CD4-positive, alpha-beta T cell treated with Interleukin-4 for 1 hour (primary cell): ENCODE measurements at places on chromosomes 13 and 19.

DNA sequence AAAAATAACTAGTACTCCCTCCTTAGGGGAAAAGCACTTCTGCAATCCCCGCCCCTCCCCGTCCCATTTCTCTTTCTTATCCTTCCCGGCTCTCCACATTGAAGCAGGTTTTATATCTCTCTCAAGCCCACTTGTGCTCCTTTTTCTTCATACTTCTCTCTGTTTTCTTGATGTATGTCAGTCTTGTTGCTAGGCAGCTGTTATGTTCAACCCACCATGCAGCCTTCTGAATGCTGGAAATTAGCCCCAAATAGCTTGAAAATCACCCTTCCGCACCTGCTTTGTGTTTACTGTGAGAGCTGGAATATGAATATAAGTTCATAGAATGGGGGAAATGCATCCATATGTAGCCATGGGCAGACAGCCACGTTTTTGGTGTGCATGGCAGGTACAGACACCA lies 461.4 kb downstream of the MYO16 start:
- DNase-seq = no peak

- DNase-seq = no peak
Measured at GRCh38 chr13:25943081-25943480, 108.7 kb downstream of the SHISA2 start.

- no peak for DNase-seq
Measured at GRCh38 chr13:95304453-95304852, 3.2 kb upstream of the ABCC4 start.

DNA sequence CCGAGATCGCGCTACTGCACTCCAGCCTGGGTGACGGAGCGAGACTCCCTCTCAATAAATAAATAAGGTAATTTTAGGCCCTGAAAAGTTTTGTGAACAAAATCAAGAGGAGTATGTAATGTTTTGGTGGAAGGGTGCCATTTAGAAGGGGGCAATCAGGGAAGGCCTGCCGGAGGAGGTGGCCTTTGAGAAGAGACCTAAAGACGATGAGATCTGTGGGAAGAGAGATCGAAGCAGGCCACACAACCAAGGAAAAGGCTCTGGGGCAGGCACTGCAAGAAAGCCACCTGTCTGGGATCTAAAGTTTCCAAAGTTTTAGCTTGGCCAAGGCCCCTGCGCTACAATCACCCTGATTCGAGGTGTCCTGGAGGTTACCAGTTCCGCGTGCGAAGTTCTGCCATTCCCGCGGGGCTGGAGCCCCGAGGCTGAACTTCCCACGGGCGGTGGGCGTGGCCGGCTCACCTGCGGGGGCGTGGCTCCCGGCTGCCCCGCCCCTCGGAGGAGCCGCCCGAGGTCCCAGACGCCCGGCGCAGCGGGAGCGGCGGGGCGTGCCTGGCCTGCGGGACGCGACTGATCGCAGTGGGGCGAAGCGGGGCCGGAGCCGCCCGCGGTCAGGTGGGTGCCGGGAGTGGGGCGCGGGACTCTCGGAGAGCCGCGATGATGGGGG lies at the start of gene KLC3:
TSS of gene KLC3 (plus strand) at position 519 of the 667 bp plus-strand sequence. CDS start 4,792 bp downstream, outside the sequence.
- no peak for DNase-seq

DNA sequence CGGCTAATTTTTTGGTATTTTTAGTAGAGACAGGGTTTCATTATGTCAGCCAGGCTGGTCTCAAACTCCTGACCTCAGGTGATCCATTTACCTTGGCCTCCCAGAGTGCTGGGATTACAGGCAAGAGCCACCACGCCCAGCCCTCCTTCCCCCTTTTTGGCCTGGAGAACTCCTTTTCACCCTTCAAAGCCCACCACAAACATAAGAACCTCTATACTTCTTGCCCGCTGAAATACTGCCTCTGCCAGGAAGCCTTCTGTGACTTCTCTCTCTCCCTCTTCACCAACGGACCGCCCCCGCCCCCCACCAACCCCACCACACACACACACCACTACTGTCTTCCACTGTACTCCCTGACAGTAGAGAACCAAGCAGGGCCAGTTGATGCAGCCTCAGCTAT lies 2.5 kb downstream of the ZNF428 start:
- no peak for DNase-seq

DNA sequence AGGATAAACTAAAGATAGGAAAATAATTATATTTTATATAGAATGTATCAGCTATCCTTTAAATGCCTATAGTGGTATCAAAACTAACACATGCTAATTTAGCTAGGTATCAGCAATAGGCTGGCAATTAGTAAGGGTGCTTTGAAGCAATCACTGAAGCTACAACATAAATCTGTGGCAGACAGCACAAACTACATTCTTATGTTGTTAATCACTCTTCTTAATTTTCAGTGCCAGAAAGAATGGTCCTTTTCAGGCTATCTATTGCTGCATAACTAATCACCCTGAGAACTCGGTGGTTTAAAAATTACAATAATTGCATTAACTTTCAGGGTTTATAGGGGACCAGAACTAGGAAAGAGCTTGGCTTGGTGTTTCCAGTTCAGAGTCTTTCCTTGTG lies 963.1 kb downstream of the EFNB2 start:
- DNase-seq = no peak

DNA sequence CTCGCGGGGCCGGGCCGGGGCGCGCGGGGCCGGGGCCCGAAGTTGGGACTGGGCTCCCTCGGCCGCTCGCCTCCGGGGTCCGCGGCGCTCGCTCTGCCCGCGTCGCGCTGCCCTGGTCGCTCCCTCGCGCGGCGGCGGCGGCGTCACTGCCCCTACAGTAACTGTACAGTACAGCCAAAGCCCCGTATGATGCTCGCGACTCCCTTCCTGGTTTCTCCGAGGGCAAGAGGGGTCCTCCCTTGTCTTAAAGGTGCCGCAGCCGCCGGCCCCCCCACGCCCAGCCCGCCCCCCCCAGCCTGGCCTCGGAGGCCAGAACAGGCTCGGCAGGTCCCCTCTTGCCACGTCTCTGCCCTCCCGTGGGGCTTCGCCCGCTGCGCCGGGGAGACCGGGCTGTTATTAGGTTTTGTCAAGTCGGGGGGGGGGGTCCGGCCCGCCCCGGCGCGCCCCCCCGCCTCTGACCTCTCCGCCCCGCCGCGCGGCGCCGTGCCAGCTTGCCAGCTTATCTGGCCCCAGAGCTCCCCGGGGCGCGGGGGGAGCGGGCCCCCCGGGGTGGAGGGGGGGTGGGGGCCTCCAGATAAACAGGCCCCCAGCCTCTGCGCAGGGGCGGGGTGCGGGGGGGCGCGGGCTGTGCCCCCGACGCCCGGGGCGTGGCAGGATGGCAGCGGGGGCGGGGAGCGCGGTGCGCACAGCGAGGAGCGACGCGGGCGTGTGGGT lies at the start of gene ZBTB7A:
TSS of gene ZBTB7A (minus strand) at position 218 of the 714 bp plus-strand sequence. CDS start 11,667 bp downstream, outside the sequence.
- peak; percentile 86 for DNase-seq

- DNase-seq = no peak
Measured at GRCh38 chr19:40512473-40513344, 45.9 kb downstream of the SPTBN4 start.

DNA sequence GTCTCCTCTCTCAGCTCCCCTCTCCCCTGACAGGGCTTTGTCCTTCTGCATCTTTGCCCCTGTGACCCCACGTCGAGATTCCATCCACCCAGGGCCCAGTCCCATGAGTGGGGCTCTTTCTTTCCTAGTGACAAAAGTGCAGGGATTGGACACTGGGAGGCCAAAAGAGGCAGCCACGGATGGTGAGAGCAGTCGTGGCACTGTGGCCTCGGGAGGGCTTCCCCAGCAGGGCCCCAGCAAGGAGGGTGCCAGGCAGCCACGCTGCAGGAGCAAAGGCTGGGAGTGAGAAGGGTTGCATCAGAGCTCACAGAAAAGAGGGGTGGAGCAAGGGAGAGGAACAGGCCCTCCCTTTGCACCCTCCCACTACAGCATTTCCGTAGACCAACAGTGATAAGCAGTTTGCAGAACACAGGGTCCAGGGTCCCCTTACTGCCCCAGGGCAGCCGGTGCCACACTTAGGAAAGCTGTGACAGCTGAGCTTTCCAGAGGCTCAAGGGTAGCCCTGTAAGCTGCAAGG lies 4.9 kb downstream of the ZSCAN1 start:
- DNase-seq = no peak

DNA sequence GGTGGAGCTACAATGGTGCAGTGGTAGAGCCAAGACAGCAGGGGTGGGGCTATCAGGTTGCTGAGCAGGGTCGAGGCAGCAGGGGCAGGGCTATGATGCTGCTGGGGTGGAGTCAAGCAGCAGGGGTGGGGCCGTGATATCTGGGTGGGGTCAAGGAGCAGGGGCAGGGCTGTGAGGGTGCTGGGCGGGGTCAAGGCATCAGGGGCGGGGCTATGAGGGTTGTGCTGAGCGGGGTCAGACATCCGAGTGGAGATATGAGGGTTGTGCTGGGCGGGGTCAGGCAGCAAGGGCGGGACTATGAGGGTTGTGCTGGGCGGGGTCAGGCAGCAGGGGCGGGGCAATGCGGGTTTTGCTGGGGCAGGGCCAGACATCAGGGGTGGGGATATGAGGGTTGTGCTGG lies 14.7 kb downstream of the HCN2 start:
- DNase-seq = peak; percentile 34

DNA sequence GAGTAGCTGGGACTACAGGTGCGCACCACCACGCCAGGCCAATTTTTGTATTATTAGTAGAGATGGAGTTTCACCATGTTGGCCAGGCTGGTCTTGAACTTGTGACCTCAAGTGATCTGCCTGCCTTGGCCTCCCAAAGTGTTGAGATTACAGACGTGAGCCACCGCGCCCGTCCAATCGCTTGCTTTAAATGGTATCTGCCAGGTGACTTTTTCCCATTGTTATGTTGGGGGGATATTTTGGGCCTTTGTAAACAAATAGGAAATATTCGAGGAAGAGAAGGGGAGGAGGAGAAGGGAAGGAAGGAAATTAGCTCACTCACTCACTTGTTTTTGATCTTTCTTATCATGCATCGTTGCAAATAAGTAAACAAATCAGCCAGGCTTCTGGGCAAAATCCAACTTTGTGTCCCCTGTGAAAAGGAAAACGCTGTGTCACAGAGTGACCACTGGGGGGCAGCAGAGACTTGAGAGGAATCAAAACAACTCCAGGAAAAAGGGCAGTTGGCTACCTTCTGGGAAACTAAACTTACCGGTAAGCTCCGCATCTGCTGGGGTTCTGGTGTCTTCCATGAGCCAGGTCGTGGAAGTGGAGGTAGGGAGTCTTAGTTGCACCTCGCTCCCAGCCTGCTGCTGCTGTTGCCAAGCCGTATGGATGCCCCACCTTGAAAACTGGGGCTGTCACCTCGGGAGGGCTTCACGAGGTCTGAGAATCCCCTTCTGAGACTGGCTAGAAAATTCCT lies 9.3 kb upstream of the RANBP3 start:
- DNase-seq = peak; percentile 70

DNA sequence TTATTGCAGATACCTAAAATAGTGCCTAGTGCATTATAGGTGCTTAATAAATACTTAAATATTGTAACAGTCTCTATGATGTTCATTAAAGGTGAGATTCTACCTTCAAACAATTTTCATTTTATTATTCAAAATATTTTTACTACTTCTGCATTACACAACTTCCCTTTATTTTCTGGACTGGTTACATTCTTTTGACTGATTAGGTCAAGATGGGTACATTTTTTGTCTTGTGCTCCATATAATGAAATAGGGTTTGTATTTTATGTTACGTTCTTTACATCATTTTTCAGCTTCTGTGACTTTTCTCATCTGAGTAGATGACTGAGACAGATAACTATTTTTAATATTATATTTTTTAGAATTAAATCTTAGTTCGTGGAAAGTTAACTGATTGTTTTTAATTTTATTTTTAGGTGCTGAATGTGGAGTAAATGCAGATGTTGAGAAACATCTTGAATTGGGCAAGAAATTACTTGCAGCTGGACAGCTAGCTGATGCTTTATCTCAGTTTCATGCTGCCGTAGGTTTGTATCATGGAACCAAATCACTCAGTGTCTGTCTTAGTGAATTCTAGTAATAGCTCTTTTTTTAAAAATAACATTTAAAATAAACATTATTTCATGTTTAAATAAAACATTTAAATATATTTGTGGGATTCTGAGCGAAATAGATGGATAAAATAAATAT lies 32.0 kb downstream of the DNAJC3 start:
- DNase-seq = no peak

GRCh38 chr13:78827471-78827870 lies 168.5 kb upstream of the OBI1 start:
- DNase-seq = no peak

DNA sequence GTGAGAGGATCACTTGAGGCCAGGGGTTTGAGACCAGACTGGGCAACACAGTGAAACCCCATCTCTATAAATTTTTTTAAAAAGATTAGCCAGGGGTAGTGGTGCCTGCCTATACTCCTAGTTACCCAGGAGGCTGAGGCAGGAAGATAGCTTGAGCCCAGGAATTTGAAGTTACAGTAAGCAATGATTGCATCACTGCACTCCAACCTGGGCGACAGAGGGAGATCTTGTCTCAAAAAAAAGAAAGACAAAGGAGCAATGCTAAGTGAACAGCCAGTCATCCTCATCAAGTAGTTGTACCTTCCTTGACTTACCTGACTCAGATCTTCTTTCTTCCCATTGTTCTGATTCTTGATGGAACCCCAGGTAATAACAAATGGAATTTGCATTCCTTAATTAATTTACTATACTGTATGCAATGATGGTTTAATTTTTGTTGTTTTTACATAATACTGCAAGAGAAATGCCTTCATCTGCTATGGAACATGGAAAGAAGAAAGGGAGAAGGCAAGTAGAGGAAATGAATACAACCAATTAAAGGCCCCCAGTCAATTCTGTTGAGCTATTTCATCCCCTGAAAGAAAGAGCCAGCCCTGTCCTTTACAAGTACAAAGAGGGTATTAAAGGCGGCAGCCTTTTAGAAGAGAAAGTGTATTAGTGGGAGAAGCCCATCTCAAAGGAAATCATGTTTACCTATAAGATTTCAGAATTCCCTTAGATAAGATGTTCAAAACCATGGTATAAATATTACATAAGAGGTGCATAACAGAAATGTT lies 316.7 kb downstream of the DIAPH3 start:
- no peak for DNase-seq

- DNase-seq = no peak
Measured at GRCh38 chr13:100483139-100483538, 105.5 kb downstream of the GGACT start.

GRCh38 chr19:3530389-3530788 lies 8.6 kb upstream of the TEKTIP1 start:
- no peak for DNase-seq

DNA sequence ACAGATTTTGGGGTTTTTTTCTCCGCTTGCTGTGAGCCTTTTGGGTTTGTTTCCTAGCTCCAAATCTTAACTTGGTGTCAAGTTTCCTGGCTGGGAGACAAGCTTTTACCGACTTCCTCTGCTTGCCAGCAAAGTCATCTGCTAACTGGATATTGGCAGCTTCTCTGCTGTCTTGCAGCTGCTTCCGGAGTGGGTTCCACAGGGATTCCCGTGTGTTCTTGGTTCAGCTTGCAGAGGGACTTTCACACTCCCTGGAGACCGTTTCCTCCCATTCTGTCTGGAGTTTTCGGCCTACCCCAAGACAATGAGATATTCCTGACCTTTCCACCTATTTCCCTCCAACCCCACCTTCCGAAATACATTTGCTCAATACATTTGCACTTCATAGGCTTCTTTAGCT lies 2.2 kb upstream of the COLGALT1 start:
- DNase-seq = no peak

- no peak for DNase-seq
Measured at GRCh38 chr13:27625839-27626238, 4.1 kb downstream of the POLR1D start.
